Astrocyte (in vitro differentiated cells and primary cell): ENCODE measurements at places on chromosomes 13 and 19. TPM values are rescaled to one million over a fixed set of nuclear protein-coding genes. Genes with fewer than 3 reads are reported as not detected.

DNA sequence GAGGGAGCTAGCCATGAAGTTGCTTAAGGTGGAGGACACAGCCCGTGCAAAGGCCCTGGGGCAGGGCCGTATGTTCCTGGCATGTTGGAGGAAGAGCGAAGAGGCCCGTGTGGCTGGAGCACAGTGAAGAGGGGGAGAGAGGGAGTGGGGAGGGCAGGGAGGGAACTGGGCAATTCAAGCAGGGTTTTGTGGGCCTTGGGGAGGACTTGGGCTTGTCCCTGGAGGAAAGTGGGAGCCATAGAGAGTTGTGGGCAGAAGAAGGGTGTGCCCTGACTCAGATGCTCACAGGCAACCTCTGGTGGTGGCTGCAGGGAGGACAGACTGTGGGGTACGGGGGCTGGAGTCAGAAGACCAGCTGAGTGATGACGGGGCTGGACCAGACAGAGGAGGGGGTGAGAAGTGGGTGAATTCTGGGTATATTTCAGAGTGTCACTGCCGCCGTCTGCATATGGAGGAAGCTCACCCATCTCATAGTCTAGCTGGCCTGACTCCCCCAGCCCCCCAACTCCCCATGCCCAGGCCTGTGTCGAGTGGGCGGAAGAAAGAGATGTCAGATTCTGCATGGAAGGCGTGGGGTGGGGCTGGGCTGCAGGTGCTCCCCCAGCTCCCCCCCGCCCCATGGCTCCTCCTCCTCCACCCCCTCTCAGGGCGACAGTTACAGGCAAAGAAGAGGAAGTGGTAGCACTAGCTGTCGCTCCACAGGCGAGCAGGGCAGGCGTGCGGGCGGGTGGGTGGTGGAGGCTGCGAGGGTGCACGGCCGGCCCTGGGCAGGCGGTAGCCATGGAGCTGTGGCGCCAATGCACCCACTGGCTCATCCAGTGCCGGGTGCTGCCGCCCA lies at the start of gene VAV1:
TSS of gene VAV1 (plus strand) at position 681 of the 838 bp plus-strand sequence. CDS start at position 781, 100 bp downstream.
- no peak for DNase-seq

- peak; percentile 56 for DNase-seq
Observed at GRCh38 chr19:3576696-3577443, 4.1 kb downstream of the HMG20B start.

DNA sequence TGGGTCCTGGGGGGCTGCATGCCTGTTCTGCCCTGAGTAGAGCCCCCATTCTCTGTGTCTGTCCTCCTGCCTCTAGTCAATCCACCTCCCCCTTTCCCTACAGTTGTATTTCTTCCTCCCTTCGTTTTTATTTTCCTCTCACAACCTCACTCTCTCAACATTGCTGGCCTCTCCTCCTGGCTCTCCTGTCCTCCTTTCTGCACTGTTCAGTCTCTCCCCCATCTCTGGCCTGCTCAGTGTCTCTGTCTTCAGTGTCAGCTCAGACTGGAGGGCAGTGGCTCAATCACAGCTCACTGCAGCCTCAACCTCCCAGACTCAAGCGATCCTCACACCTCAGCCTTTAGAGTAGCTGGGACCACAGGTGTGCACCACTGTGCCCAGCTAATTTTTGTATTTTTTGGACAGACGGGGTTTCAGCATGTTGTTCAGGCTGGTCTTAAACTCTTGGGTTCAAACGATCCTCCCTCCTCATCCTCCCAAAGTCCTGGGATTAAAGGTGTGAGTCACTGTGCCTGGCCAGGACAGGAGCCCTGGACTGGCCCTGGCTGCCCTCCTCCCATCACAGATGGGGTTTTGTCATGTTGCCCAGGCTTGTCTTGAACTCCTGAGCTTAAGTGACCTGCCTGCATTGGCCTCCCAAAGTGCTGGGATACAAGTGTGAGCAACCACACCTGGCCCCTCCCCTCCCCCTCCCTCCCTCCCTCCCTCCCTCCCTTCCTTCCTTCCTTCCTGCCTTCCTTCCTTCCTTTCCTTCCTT lies 32.0 kb upstream of the IGFL1 start:
- DNase-seq, result no peak

DNA sequence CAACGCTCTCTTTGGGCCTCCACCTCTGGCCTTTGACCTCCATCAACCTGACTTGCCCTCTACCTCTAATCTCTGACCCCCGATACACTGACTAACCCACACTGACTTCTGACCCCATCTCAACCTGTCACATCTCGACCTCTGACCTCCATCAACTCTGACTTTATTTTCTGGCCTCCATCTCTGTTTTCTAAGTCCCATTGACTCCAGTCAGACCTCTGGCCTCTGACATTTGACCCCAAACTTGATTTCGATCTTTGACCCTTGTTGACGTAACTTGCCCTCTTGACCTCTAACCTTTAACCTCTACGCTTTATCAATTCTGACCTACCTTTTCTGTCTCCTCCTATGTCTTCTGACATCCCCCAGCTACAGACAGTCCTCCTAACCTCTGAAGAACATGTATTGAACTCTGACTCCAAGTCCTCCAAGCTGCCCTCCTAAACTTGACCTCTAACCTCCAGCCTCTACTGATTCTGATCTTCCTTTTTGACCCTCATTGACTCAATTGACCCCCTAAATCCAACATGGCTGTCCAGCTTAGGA lies 780 bp downstream of the ACP4 start:
- DNase-seq, result no peak

GRCh38 chr19:56836059-56836458 lies 4.5 kb downstream of the PEG3 start:
- DNase-seq, result no peak

DNA sequence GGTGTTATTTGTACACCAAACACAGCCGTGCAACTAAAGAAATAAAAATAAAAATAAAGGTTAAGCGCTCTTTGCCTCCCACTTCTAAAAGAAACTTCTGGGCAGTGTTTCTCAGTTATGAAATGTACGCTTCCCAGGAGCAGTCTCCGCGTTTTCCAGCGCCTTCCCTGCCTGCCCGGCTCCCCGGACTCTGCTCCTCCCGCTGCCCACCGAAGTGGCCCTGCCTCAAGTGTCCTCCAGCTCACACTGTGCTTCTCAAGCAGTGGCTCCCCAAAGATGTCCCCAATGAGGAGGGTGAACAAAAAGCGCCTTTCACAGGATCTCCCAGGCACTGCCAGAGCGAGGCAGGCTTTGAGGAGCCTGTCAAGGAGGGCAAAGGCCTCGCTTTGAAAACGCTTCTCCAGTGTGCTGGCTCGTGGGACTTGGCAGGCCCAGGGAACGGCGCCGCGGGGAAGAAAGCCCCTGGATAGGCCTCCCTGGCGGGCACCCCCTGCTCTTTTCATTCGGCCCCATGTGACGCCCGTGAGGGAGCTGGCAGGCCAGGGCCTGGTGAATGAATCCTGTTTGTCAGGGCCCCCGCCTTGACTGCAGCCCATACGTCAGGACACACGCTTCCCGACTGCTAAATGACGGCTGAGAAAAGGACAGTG lies 187.1 kb downstream of the FOXO1 start:
- DNase-seq, result no peak

DNA sequence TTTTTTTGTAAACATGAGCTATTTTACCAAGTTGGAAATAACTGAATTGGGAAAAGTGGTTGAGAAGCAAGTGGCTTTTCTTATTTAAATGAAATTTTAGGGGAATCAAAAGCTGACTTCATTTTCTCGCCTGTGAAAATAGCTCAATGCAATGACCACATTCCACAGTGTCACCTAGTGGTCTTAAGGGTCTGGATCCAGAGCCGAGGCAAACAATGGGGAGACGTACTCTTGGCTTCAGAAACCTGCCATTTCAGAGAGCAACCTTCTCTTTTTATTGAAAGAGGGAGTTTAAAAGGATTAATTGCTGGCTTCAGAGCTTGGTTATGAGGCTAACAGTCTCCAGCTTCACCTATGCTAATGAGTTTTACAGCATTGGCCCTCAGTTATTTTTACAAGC lies 39.7 kb upstream of the RXFP2 start:
- DNase-seq, result no peak

GRCh38 chr19:35272954-35273649 lies 4.3 kb downstream of the USF2 start:
- no peak for DNase-seq

DNA sequence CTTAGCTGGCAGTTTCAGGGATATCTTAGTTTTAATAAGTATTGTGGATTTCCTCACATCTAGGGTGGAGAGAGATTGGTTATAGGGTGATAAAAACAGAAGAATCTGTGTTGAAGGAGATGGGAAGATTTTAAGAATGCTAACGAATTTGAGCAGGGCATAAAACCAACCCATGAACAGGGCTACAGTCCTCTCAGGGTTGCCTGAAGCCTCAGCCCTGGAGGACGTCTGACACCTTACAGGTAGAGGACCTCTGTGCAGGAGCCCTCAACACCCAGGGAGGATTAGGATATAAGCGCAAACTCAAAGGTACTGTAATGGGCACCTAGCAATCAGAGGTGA lies 461 bp upstream of the WASF3 start:
- DNase-seq, result no peak

- DNase-seq, result peak; percentile 50
Observed at GRCh38 chr13:113786262-113786841, 27.3 kb downstream of the TMEM255B start.

DNA sequence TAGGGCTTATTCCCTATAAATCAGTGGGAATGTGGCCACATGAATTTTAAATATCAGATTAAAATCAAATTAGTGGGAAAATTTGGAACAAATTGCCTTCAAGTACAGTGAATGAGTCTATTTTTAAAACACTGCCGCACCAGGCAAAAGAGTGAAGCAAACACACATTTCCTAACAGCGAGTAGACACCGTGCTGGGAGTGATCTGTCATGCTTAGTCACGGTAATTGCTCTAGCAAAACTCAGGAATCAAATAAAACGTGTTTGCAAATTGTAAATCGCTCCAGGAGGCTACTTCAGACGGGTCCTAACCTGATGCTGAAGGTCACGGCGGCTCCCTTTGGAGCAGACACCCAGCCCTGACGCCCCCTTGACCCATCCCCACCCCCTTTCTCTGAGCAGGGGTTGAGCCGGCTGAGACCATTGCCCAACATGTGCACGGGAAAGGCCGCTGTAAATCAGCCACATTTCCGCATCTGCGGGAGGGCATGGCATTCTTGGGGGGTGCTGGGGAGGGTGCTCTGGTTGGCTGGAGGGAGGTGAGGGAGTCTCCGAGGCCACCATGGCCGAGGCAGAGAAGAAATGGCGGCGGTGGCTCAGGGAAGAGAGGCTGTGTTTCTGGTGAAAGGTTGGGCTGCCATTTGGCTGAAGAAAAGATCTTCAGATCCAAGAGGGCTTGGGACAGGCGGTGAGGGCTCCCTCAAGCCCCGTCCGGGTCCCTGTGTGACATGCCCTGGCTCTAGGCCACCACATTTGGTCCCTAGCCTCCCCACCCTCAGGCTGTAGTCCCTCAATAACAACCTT lies 8.9 kb downstream of the CEBPA start:
- peak; percentile 63 for DNase-seq

- no peak for DNase-seq
Observed at GRCh38 chr13:76717092-76717491, 169.1 kb downstream of the KCTD12 start.

GRCh38 chr13:32993145-32993544 lies 23.1 kb upstream of the KL start:
- DNase-seq, result no peak

- no peak for DNase-seq
Observed at GRCh38 chr19:3159565-3159964, 19.0 kb upstream of the S1PR4 start.

- no peak for DNase-seq
Observed at GRCh38 chr13:45368005-45368404, 27.0 kb upstream of the TPT1 start.

Gene ATP4A
- total RNA-seq, result not detected in 2 replicates

Gene DHDH
- 0.45 TPM in 1 of 2 replicates, not detected in the other for total RNA-seq

Gene SPINT2
- 119 and 171 TPM in 2 replicates for total RNA-seq

Gene FFAR1
- total RNA-seq, result not detected in 2 replicates

Gene ZNF93
- total RNA-seq, result 12.8 and 15.8 TPM in 2 replicates

Gene GRK1
- not detected in 2 replicates for total RNA-seq

Gene FGF22
- 0.25 TPM in 1 of 2 replicates, not detected in the other for total RNA-seq

Gene FARP1
- 99.9 and 128 TPM in 2 replicates for total RNA-seq

Gene KASH5
- total RNA-seq, result not detected in 2 replicates

Gene KLK15
- total RNA-seq, result not detected in 2 replicates

Gene SELENOV
- not detected in 2 replicates for total RNA-seq
